ENCODE measurements at places on chromosomes 7 and 10.
A peak's percentile ranks its signal among the peaks of the same experiment; 100 is the strongest.

DNA sequence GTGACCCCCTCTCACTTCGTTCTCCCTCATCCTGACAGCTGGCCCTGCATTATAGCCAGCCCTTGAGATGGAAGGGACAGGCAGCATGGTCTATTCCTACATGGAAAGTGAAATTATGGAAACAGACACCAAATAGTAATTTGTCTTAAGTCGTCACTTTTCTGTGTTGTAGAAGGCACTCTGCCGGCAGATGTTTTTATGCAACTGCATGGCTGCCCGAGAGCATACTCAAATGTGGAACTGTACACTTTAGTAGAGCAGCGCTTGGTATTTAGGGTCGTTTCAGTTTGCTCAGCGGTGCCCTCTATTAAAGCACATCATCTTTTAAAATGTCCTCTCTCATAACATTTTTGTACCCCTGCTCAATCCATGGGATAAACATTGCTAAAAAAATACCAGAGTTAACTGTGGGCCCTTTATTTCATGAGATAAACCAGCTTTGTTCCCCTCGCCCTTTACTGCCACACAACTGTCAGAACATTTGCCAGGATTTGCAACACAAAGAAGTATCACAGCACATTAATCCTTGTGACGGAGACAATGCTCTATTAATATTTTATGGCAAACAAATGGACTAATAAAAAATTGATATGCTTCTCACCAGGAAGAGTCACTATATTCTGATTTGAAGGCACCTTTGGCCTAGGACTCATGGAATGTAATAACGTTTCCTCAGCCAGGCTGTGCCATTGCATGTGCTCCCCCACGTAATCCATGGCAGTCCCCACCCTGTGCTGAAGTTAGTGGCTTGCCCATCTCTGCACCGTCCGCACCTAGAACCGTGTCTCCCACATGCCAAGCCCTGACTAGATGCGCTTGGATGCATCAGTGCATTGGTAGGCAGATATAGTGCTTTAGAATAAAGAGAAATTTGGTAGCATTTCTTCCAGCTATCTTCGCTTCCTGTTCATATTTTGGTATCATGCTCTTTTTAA lies 221.3 kb downstream of the PAXIP1 start:
- no peak for DNase-seq

DNA sequence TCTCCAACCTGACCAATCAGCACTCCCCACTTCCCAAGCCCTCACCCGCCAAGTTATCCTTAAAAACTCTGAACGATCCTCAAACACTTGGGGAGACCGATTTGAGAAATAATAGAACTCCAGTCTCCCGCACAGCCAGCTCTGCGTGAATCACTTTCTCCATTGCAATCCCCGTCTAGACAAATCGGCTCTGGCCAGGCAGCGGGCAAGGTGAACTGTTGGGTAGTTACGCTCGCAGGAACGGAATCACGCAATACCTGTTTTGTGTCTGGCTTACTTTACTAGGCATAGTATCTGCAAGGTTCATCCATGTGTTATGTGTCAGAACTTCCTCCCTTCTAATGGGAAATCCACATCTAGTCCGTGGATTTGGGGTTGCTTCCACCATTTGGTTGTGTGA lies 271.7 kb downstream of the ZMYND11 start:
- DNase-seq: no peak

DNA sequence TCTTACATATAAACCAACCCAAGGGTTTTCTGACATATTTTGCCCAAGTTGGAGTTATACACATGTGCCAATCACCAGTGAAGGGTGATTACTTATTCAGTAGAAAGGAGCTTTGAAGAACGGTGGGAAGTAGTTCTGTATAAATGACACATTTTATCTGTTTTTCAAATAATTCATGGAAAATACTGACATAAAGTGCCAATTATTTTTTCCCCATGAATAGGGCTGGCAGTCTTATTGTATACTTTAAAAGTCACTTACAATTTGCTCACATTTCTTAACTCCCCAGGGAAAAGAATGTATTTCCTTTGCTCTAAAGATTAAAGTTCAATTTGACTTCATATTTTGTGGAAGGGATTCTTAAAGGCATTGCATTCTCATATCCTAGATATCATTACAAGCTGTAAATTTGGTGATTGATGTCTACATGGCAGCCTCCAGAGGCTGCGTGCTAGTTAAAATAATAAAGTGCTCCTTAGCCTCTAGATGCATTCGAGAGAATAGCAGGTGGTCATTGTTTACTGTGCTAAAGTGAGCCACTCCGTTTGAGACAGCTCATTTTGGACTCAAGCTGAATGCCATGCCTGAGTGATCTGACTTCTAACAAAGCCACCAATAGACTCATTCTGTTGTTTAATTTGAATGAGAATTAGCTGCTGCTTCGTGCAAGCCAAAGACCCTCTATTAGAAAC lies 148.8 kb upstream of the NRP1 start:
- DNase-seq: no peak

- DNase-seq: no peak
Measured at GRCh38 chr10:88901984-88902789, 22.1 kb downstream of the STAMBPL1 start.

DNA sequence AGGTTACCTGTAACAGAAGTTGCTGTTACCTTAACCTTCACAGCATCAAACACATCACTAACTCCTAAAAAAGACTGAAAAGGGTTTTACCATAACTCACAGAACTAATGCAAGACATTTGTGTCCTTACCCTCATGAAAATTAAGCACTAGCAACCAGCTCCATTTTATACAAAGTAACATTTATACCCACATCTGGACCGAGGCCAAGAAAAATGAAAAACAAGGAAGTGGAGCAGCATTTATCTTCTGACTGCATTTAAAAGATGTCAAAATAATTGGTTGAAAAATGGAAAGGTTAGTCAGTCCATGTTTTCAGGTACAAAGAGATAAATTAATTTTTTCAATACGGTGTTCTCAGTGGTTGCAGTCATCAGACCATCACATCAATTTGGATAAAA lies 3.1 kb upstream of the RBP4 start:
- no peak for DNase-seq

DNA sequence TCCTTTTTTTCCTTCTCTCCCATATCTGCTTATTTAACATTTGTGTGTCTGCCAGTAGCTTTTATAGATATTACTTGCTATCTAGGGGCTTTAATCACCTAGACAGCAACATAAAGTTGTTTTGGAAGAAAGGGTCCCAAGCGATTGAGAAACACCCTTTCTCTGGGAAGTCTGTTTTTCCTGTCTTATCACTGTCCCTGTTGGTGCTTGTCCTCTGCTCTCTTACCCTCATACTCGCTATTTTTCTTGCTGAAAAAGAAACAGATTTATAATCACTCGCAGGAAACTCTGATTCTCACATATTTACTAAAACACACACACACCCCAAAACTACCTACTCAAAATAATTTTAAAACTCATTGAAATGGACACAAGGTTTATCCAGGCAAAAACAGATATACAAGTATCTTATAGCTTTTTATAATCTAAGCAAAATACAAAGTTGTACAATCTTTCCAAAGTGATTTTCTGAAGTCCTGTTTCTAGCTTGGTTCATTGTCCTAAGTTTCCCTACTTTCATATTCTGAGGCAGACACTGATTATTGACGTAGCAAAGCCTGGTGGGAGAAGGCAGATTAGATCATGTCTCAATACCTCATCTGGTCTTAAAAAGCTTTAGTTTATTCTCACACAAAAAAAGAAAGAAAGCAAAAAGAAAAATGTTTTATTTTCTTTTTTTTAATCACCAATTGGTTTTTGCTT lies 157.3 kb downstream of the CACNA2D1 start:
- DNase-seq: no peak

GRCh38 chr10:98425511-98426352 lies 10.8 kb upstream of the PYROXD2 start:
- peak; percentile 83 for DNase-seq

DNA sequence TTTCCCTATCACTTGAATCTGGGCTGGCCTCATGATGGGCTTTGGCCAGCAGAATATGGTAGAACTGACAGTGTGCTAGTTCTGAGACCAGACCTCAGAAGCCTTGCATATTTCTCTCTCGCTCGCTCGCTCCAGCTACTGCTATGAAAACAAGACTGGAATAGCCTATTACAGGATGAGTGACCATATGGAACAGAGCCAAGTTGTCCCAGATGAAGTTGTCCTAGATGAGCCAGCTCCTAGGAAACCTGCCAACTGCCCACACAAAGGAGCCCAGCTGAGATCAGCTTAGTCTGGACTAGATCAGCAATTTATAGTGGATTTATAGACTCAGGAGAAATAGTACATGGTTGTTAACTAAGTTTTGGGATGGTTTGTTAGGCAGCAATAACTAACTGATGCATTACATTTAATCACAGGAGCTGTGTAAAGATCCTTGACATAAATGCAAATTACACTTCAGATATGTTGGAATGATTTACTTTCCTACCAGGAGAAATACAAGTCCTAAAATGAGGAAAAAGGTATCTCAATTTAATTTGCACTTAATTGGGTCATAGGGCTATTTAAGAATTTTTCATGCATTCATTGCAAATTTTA lies 6.8 kb upstream of the HECW1 start:
- DNase-seq: no peak

DNA sequence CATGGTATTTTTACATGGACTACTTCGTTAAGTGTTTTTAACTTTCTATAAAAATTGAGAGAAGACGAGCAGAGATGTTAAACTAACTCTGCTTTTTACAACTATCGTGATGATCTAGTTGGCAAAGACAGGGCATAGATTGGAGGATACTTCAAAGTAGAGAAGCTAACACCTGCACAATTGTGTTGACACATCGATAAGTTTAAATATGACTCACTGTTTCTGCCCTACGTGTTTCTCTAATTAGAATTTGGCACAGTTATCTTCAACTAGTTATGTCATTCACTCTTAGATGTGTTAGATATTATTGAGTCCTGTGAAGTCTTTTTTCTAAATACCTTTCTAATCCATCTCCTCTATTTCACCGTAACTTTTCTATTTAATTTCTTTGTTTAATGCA lies 68.5 kb upstream of the FERD3L start:
- no peak for DNase-seq

GRCh38 chr7:148368562-148368961 lies 222.0 kb upstream of the C7orf33 start:
- no peak for DNase-seq

DNA sequence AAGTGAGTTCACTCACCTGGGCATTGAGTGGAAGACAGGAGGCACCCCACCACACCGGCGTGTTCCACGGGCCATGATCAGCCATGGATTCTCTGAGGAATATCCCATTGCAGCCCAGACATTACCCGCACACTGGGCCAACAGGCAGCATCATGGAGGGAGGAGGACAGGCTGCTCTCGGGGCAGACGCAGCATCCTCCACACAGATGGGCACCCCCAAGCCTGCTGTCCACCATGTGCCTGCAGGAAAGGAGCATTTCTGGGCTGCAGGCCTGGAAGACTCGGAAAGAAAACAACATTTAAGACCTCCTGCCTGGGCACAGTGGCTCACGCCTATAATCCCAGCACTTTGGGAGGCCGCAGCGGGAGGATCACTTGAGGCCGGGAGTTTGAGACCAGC lies 71.0 kb upstream of the SH2B2 start:
- DNase-seq: no peak

- no peak for DNase-seq
Measured at GRCh38 chr10:79226391-79227245, 120.7 kb upstream of the PPIF start.

GRCh38 chr7:151894111-151895007 lies 17.4 kb upstream of the PRKAG2 start:
- no peak for DNase-seq

DNA sequence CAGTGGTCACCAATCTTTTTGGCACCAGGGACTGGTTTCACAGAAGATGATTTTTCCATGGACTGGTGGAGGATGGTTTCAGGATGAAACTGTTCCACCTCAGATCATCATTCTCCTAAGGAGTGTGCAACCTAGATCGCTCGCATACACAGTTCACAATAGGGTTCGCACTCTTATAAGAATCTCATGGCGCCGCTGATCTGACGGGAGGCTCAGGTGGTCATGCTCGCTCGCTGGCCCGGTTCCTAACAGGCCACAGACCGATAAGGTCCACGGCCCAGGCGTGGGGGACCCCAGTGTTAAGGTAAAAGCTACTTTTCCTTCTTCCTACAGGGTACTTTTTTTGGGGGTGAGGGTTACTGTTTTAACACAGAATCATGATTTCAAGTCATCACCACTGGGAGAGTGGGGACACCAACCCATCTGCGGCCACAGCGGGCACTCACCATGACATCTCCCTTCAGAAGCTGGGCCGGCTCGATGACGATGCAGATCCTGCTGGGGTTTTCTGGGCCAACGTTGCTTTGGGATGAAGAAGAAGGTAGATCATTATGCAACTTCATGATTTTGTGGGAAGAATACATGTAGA lies 170.5 kb downstream of the TNS3 start:
- DNase-seq: no peak

GRCh38 chr10:126259760-126260479 lies 128.4 kb downstream of the ADAM12 start:
- no peak for DNase-seq

DNA sequence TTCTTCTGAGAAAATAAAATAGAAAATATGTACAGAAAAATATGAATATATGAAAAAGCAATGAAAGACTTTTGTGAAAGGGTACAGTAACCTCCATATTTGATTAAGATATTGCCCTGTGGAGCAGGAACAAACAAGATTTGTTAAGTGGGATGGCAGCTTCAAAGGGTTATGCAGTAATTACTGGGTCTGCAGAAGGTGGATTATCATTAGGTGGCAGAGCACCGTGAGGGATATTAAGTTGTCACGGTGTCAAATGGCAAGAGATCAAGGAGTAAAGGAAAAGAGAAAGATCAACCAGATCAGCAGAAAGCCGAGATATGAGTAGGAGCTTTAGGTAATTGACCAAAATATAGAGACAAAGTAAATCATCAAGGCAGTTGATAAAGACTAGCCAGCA lies 44.1 kb downstream of the DGKB start:
- DNase-seq: no peak

DNA sequence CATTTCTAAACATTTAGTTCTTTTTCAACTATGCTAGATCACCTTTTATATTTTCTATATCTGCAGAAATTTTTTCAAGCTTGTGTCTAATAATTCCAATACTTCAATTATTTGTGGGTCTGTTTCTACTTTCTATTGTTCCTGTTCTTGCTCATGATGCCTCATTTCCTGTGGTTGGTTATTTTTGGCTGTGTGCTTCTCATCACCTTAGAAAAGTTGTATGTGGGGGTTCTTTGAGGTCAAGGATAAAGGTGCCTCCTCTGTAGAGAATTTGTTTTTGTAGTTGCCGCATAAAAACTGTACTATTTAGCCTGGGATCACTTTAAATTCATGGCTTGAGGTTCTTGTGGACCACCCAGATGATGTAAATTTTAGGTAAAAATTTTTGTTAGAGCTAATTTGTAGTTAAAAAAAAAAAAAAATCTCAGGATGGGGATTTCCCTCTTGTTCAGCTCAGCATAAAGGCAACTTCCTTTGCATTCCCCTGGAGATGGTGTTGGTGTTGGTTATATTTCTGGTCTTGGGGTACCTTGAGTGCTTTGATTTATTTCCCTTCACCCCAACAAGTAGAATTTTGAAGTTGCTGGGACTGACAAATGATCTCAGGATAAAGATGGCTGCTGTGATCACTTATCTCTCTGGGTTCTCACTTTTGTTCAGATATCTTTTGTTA lies 27.0 kb upstream of the JAZF1 start:
- no peak for DNase-seq

- no peak for DNase-seq
Measured at GRCh38 chr7:2527505-2528467, 8.2 kb downstream of the LFNG start.

- DNase-seq: no peak
Measured at GRCh38 chr7:95169678-95170077, 154.7 kb downstream of the PON1 start.
